ENCODE measurements at places on chromosomes 5 and 9.

DNA sequence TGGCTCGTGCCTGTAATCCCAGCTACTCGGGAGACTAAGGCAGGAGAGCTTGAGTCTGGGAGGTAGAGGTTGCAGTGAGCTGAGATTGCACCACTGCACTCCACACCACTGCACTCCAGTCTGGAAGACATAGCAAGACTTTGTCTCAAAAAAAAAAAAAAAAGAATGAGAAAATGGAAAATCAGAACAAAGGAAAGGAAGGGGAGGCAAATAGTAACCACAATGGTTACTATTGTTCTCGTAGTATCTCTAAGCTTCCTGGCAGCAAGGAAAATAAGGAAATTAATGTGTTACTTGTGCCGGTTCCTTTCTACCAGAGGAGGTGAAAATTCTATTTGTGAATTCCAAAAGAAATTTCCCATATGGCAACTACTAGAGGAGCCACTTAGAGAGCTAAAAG lies 48.5 kb upstream of the BNC2 start:
- DNase-seq, result no peak

GRCh38 chr9:127106466-127106855 lies 16.0 kb downstream of the ANGPTL2 start:
- DNase-seq, result no peak

DNA sequence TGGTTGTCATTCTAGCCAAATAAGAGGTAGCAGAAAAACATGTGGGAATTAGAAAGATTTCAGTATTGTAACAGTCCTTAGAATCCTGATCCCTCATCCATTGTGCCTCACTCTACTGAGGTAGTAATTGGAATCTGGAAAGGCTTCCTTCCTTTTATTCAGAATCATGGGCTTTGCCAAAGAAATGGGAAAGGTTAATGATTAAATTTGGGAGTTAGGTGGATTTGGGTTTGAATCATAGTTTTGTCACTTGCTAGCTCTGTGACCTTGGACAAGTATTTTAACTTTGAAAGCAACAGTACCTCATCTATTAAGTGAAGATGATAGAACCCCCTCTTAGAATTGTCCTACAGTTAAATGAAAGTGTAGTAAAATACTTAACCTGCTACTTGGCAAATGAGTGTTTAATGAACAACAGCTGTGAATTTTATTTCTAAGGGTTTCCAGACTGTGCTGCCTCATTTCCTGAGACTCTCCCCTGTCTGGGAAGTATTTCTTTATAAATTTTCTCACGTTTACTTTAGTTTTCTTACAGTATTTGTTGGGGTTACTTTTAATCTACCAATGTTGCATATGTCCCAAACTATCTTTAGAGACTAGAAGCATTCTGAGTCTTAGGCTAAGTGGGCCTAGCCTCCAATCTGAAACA lies 11.7 kb downstream of the SPDL1 start:
- DNase-seq, result no peak

DNA sequence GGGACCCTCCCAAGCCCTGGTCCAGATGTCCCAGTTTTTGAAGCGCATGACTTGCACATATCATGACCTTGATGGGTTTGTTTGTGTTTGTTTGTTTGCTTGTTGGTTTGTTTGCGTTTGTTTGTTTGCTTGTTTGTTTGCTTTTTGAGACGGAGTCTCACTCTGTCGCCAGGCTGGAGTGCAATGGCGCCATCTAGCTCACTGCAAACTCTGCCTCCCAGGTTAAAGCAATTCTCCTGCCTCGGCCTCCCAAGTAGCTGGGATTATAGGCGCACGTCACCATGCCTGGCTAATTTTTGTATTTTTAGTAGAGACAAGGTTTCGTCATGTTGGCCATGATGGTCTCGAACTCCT lies 13.0 kb upstream of the UBAC1 start:
- no peak for DNase-seq

- DNase-seq, result peak; percentile 97
Observed at GRCh38 chr5:150783422-150783928, 4.9 kb downstream of the SMIM3 start.

GRCh38 chr9:95007226-95007869 lies 280.8 kb downstream of the AOPEP start:
- DNase-seq, result peak; percentile 56

- no peak for DNase-seq
Observed at GRCh38 chr9:98109052-98109451, 10.0 kb downstream of the TRIM14 start.

DNA sequence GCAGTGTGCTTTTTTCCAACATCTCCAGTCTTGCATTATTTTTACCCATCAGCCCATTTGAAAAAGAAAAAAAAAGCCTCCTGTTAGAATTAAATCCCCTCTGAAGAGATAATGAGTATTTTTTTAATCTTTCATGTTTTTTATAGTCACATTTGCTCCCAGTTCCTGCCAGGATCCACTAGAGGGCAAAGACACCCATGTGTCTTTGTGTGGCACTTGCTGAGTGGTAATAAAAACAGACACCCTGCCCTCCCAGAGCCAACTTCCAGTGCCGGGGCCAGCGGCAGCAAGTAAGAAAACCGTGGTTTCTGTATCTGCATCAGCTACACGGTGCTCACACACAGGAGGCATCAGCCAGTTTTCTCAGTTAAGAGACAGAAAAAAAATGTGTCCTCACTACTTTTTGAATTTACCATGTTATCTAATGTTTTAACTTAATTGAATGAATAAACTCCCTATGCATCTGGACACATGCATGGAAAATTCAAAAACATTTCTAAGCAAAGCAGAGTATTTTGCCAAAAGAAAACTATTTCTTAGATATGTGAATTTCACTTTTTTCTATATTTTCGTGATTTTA lies 70.2 kb upstream of the PLEKHG4B start:
- no peak for DNase-seq

DNA sequence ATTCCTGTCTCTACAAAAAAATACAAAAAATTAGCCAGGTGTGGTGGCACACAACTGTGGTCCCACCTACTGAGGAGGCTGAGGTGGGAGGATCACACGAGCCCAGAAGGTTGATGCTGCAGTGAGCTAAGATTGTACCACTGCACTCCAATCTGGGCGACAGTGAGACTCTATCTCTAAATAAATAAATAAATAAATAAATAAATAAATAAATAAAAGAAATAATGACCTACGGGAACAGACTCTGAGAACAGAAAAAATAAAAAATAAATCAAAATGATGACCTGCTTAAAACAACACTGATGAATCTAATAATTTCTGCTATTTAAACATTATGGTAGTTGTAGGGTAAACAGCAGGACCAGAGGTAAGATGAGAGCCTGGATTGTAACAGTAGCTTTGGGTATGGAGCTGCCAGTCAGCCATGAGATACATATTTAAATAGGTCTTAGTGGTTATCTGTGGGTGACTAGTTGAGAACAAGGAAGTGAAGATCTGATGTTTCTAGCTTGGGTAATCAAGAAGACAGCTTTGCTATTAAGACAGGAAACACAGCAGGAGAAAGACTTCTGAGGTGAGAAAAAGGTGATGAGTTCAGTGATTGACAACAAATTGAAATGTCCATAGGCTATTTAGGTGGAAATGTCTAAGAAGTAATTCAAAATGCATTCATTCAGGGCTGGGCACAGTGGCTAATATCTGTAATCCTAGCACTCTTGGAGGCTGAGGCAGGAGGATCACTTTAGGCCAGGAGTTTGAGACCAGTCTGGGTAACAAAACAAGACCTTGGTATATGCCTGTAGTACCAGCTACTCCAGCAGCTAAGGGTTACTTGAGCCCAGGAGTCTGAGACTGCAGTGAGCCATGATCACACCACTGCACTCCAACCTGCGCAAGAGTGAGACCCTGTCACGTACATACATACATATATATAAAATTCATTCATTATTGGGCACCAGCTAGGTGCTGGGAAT lies 11.0 kb downstream of the RNF145 start:
- no peak for DNase-seq

- no peak for DNase-seq
Observed at GRCh38 chr5:174317256-174317894, 271.9 kb downstream of the NSG2 start.

GRCh38 chr9:93028448-93029006 lies 30.0 kb upstream of the SUSD3 start:
- no peak for DNase-seq

DNA sequence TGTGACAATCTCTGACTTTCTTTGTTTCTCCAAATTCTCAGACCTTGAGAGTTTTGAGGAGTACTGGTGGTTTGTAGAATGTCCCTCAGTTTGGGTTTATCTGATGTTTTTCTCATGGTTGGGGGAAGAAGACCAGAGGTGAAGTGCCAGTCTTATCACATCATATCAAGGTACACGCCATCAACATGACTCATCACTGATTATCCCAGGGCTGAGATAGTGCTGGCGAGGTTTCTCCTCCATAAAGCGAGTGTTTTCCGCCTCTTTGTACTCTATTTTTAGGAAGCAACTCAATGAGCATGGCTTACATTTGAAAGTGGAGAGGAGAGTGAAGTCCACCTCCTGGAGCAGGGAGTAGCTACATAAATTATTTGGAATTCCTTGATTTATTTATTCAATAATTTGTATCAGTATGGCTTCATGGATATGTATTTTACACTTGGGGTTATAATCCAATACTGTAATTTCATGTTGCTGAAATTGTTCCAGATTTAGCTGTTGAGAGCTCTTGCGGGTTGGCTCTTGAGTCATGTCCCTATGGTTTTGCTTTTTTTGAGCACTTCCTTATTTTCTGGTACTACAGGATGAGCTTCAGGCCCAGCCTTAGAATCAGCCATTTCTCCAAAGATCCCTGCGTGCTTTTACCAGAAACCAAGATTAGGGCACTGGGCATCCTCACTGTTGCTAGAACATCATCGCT lies 23.9 kb downstream of the DCANP1 start:
- no peak for DNase-seq

GRCh38 chr9:79257228-79257781 lies 314.5 kb upstream of the TLE4 start:
- DNase-seq, result no peak

DNA sequence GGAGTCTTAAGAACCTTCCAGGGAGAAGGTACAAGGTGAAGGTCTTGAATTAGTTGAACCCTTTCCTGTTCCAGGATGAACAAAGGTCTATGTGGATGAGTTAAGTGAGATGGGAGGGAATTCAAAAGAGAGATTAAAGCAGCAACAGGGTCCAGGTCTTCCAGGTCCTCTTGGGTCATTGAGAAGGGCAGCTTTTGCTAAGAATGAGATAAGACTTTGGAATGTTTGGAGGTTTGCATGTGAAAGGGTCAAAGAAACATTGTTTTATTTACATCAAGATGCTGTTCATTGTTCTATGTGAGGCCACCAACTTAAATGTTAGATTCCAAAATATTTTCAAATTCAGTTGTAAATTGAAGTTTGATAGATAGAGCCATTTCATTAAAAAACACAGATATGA lies 463.9 kb downstream of the ANXA1 start:
- no peak for DNase-seq

- DNase-seq, result no peak
Observed at GRCh38 chr5:514101-514485, 10.2 kb downstream of the SLC9A3 start.

DNA sequence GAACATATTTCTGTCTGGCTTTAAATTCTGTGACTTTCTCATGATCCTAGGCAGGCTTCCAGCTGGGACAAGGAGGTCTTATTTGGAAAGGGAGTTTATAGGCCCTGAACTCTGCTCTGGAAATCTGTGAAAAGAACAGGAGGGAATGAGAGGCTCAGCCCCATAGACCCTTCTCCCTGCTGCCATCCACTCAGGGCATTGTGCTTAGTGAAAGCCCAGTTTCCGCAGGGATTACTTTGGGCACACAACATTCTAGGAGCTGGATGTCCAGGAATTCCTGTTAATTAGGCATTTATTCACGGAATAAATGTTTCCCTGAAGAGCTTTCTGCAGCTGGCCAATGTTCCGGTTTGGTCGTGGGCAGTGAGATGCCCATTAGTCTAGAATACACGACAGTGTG lies 32.7 kb upstream of the COL15A1 start:
- no peak for DNase-seq

DNA sequence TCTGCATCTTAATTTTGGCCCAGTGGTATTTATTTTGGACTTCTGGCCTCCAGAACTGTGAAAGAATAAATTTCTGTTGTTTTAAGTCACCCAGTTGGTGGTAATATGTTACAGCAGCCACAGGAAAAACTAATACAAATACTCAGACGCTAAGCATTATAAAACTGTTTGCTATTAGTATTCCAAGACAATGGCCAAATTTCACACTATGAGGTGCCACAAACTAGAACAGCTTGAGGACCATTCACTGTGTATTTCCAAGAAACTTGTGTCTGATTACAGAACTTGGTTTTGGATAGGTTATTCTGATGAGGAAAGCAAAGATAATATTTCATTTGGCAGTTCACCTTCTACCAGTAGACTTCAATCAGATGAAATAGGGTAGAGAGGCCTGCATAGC lies 16.3 kb upstream of the ISOC1 start:
- no peak for DNase-seq

GRCh38 chr9:84953252-84953773 lies 283.8 kb downstream of the NTRK2 start:
- no peak for DNase-seq

DNA sequence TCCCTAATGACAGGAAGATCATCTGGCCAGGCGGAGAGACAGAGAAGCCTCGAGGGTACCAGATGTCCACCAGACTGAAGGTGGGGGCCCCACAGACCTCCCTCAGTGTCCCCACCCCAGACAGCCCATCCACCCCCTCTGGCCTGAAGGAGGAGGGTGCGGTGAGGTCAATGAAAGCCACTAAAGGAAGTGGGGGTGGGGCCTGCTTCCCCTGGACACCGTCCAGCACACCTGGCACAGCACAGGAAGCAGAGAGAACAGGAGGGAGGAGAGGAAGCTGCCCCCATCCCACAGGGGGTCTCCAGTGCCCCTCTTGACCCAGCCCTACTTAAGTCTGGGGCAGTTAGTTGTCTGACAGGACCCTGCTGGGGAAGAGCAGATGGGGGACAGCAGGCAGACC lies 11.2 kb downstream of the LRRC26 start:
- DNase-seq, result no peak

- no peak for DNase-seq
Observed at GRCh38 chr5:136979131-136979530, 520.0 kb downstream of the SPOCK1 start.

- peak; percentile 37 for DNase-seq
Observed at GRCh38 chr9:114138552-114138971, 16.8 kb upstream of the COL27A1 start.

GRCh38 chr9:130918101-130918825 lies 20.8 kb downstream of the FIBCD1 start:
- no peak for DNase-seq

- no peak for DNase-seq
Observed at GRCh38 chr5:18686253-18686652, 1052.0 kb downstream of the TAF11L14 start.

All from stromal cell of bone marrow (primary cell).